Regular cardiac myocyte (primary cell): ENCODE measurements at places on chromosomes 12 and 14. TPM values are rescaled to one million over a fixed set of nuclear protein-coding genes. Genes with fewer than 3 reads are reported as not detected.

Gene GLT1D1
- total RNA-seq = not detected in 2 replicates

Gene CIDEB
- 1.5 and 1.7 TPM in 2 replicates for total RNA-seq

Gene ZNF268
- 25.5 and 36.6 TPM in 2 replicates for total RNA-seq

Gene AVPR1A
- 0.38 and 0.56 TPM in 2 replicates for total RNA-seq

Gene FNTB
- 11.8 and 15.1 TPM in 2 replicates for total RNA-seq

Gene SERPINA9
- total RNA-seq = 0.28 and 0.96 TPM in 2 replicates

Gene PPP1R1A
- not detected in 2 replicates for total RNA-seq

Gene ZDHHC22
- total RNA-seq = not detected in 2 replicates

Gene TTLL5
- 10.1 and 14.8 TPM in 2 replicates for total RNA-seq

Gene KRT1
- total RNA-seq = not detected in 2 replicates

Gene KCNC2
- total RNA-seq = not detected in 2 replicates

Gene JPH4
- total RNA-seq = not detected in 2 replicates

Gene TAS2R31
- 2.5 and 5.6 TPM in 2 replicates for total RNA-seq

Gene CRIP2
- 35.2 and 70.4 TPM in 2 replicates for total RNA-seq

Gene SMIM41
- total RNA-seq = 0.19 TPM in 1 of 2 replicates, not detected in the other

Gene SPTB
- total RNA-seq = under 0.01 TPM in 2 replicates

Gene NKX2-1
- total RNA-seq = not detected in 2 replicates

Gene LHX5
- not detected in 2 replicates for total RNA-seq

Gene PTGER2
- 2.8 and 5.2 TPM in 2 replicates for total RNA-seq

Gene RERG
- total RNA-seq = 0.19 and 1.1 TPM in 2 replicates

Gene COX8C
- total RNA-seq = not detected in 2 replicates

Gene GLIPR1L1
- total RNA-seq = not detected in 2 replicates

Gene USP44
- 0.58 and 1.1 TPM in 2 replicates for total RNA-seq

Gene SAMD15
- 2.5 and 4.2 TPM in 2 replicates for total RNA-seq

Gene CLEC4D
- not detected in 2 replicates for total RNA-seq

Gene GYS2
- not detected in 2 replicates for total RNA-seq

Gene ASCL1
- total RNA-seq = not detected in 2 replicates

Gene KICS2
- total RNA-seq = 8.6 and 9.3 TPM in 2 replicates
